ENCODE measurements at places on chromosomes 4 and X.

- H3K27ac ChIP-seq, result no peak overlapping the region
- H3K36me3 ChIP-seq, result no peaks in the 10 kb centered on the region
- peaks cover 4% of the 10 kb centered on the region for H3K27me3 ChIP-seq
- H3K4me3 ChIP-seq, result no peak overlapping the region
Observed at GRCh38 chr4:119746951-119747350, 118.3 kb upstream of the PDE5A start.

DNA sequence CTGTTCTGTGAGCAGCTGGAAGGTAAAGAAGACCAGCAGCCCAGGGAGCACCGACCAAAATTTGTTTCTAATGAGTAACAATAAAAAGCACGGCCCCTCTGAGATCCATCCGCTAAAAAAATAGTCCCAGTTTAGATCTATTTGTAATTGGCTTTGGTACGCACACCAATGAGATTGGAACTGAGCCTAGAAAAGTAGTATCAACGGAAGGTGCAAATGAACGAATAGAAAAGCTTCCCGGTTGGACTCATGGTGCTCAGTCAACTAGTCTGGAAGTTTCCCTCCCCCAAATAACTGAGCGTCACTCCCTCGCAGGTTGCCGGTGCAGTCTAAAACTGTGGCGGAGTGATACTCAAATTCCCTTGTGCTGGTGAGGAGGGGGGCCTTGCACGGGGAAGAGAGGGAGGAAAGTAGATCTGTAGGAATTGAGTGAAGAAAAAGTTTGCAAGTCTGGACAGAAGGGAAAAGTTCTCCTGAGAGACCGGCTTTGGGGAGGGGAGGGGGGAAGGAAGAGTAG lies at the start of gene COL4A5:
TSS of gene COL4A5 (plus strand) at position 413 of the 517 bp plus-strand sequence. CDS start 288 bp downstream, outside the sequence.
- no peaks in the 10 kb centered on the region for H3K4me1 ChIP-seq
- no peaks in the 10 kb centered on the region for H3K36me3 ChIP-seq
- H3K27me3 ChIP-seq, result peaks cover 32% of the 10 kb centered on the region

DNA sequence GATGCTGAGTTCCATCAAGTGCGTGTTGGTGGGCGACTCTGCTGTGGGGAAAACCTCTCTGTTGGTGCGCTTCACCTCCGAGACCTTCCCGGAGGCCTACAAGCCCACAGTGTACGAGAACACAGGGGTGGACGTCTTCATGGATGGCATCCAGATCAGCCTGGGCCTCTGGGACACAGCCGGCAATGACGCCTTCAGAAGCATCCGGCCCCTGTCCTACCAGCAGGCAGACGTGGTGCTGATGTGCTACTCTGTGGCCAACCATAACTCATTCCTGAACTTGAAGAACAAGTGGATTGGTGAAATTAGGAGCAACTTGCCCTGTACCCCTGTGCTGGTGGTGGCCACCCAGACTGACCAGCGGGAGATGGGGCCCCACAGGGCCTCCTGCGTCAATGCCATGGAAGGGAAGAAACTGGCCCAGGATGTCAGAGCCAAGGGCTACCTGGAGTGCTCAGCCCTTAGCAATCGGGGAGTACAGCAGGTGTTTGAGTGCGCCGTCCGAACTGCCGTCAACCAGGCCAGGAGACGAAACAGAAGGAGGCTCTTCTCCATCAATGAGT lies 46.6 kb downstream of the RHOH start:
- H3K27me3 ChIP-seq, result no peaks in the 10 kb centered on the region
- peak overlapping the region; percentile 21 for H3K4me3 ChIP-seq
- no peak for DNase-seq
- peaks cover 82% of the 10 kb centered on the region for H3K36me3 ChIP-seq
- H3K27ac ChIP-seq, result peak overlapping the region; percentile 39
- peaks cover 88% of the 10 kb centered on the region for H3K4me1 ChIP-seq

DNA sequence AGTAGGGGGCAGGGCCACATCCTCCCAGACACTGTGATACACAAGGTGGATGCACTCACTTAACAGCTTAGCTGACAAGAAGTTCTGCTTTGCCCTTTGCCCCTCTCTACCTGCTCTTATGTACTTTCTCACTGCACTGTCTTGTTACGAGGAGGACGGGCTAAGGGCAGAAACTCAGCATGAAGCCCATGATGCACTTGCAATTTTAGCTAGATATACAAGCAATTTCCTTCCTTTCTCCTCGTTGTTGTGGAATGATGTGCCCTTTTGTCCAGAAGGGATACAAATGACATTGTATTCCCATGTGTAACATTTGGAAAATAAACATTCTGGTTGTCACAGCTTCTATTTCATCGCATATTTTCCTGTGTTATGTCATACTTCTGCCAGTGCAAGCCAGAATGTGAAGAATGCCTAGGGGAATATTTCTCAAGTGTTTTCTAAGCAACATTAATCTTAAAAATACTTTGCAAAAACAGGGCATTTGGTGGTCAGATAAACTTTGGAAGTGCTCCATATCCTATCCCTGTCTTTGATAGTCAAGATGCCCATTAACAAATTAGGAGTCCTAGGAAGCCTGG lies 47.2 kb downstream of the MAOA start:
- H3K36me3 ChIP-seq, result no peaks in the 10 kb centered on the region
- DNase-seq, result no peak
- no peaks in the 10 kb centered on the region for H3K4me1 ChIP-seq
- no peak overlapping the region for H3K4me3 ChIP-seq

DNA sequence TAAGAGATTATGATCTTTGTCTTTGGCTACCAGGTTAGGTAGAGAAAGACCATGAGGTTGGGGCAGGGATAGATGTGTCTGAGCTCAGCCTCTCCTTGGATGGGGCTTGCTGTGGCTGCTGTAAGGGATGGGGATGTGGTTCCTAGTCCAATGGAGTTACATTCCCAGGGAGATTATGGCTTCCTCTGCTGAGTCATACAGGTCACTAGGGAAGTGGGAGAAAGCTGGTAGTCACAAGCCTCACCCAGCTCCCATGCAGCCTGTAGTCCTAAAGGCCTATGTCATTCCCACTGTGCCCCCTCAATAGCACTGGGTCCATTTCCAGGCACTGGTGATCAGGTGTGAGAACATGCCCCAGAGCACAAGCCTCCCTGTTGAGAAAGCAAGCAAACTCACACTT lies 70.6 kb upstream of the CENPE start:
- H3K4me3 ChIP-seq, result no peak overlapping the region
- H3K27me3 ChIP-seq, result peaks cover 9% of the 10 kb centered on the region
- H3K36me3 ChIP-seq, result no peaks in the 10 kb centered on the region
- DNase-seq, result no peak
- H3K27ac ChIP-seq, result no peak overlapping the region

DNA sequence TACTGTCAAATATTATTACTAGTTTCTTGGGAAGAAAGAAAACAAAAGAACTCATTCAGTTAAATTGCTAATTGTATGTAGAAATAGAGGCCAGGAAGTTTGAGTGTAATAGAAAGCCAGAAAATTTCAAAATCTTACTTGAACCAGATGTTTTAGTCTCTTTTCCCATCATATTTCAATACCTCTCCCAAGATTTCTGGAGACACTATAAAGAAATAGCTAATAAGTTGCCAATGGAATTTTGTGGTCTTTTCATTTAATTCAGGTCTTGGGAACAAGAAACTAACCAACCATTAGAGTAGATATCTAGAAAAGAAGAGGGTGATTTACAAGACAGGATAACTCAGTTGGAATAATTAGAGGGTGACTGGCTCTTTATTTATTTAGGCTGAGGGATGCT lies 112.2 kb downstream of the AGTR2 start:
- no peaks in the 10 kb centered on the region for H3K4me1 ChIP-seq
- no peaks in the 10 kb centered on the region for H3K36me3 ChIP-seq
- no peaks in the 10 kb centered on the region for H3K27me3 ChIP-seq
- DNase-seq, result no peak
- H3K4me3 ChIP-seq, result no peak overlapping the region
- H3K27ac ChIP-seq, result no peak overlapping the region
